T-helper 22 cell (primary cell): ENCODE measurements at places on chromosomes 1 and 21.

DNA sequence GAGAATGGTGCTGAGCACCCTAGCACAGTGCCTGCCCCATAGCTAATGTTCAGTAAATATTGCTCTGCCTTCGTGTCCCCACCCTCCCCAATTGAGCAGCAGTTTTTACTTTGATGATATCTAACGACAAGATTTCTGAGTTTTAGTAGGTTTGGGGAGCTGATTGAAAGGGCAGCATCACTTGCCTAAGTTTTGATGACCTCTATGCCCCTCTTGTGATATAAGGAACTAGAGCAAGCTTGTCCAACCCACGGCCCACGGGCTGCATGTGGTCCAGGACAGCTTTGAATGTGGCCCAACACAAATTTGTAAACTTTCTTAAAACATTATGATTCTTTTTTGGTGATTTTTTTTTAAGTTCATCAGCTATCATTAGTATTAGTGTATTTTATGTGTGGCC, 1.6 kb downstream of the CNIH4 start:
- DNase-seq: no peak

GRCh38 chr21:30714456-30714855, 4.1 kb downstream of the KRTAP21-3 start:
- DNase-seq: no peak

DNA sequence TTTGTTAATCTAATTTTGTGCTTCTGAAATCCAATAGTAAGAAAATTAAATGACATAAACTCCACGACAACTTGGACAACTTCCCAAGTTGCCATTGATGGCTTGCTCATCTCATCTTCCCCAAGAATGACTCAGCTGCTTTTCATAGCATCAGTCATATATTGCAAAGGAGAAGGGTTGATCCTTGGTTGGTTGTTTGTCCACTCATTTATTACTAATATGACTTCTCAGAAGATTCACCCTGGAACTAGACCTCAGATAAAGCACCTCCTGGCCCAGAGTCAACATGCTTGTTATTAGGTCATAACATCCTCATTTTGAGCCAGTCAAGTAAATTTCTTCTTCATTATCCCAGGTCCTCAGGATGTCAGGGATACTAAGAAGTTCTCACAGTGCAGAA, 2.3 kb upstream of the LCE3D start:
- no peak for DNase-seq

- DNase-seq: peak; percentile 17
Measured at GRCh38 chr1:41432481-41433280, 51.8 kb downstream of the EDN2 start.

DNA sequence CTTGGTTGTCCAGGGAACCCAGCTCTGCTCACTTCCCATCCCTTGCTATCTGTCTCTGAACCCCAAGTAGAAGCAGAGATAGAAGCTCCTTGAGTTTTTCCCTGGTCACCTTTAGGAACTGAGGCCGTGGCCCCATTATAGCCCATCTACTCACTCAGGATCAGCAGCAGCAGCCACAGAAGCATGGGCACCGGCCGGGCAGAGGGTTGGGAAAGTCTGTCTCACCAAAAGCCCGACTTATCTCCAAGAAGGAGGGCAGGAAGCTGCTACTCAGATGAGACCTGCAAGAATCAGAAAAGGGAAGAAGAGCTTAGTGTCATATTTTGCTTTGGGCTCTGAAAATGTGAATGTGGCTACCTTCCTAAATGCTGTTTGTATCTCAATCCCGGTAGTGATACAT, 264 bp downstream of the FCRL3 start:
- DNase-seq: no peak
